ENCODE measurements at places on chromosomes 11 and 22.

GRCh38 chr22:36257308-36257707 lies 4.4 kb downstream of the APOL1 start:
- DNase-seq, result no peak

DNA sequence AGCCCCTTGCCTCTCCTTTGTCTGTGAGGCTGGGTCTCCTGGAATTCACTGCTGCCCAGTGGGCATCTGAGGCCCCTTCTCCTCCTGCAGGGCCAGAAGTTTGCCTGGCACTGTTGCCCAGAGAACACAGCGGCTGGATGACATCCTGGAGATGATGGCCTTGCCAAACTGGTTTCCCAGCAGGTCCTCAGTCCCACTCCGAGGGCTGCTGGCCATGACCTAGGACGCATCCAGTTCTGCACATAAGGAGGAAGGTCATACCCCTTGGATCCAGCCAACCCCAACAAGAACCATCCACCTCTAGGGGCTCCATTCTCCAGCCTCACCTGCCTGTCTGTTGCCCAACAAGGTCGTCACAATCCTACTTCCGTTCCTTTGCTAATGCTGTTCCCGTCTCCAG lies 3.4 kb upstream of the SMTN start:
- DNase-seq, result no peak

GRCh38 chr22:46834021-46834737 lies 71.7 kb downstream of the TBC1D22A start:
- DNase-seq, result no peak

- DNase-seq, result no peak
Observed at GRCh38 chr22:17269224-17269606, 50.0 kb upstream of the ADA2 start.

DNA sequence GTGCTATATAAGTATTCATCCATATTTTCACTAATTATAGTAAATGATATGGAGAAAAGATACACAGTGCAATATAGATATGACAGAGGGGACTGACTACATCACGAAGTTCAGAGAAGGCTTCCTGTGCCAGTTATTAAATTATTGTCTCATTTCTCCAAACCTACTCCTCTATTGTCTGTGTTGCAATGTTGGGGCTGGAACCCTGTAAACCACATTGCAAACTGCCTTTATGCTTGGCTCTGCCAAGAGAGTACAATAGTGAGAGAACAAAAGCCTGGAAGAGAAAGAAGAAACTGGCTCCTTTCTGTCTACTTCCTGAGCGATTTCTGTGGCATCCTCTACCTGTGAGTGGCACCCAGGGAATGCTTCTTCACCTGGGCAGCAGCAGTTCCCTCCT lies 46.4 kb downstream of the ME3 start:
- DNase-seq, result no peak

- DNase-seq, result no peak
Observed at GRCh38 chr11:118961591-118961990, 5.5 kb downstream of the UPK2 start.

- DNase-seq, result peak; percentile 42
Observed at GRCh38 chr22:50148991-50149721, 21.4 kb upstream of the PANX2 start.

DNA sequence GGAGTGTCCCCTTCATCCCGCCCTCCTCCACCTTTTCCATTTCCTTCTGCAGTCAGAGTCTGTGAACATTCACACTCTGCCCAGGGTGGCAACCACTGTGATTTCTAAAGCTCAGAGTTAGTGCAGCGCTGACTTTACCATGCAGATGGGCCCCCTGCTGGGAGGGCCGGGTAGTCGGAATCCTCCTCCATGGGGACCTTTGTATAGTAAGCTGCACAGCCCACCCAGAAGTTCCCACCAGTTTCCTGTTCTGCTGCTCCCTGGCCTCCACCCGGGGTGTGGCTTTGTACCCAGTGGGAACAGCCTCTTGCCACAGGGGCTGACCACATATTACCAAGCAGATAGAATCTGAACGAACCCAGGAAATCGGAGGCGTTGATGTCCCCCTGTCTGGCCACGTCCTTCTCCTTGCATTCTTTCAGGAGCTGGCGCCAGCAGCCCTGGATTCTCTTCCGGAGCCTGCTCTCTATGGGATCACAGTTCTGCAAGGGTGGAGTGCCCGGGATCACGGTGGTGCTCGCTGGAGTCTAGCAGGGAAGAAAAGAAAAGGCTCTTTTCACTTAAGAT lies 125.3 kb downstream of the MPPED1 start:
- DNase-seq, result no peak

DNA sequence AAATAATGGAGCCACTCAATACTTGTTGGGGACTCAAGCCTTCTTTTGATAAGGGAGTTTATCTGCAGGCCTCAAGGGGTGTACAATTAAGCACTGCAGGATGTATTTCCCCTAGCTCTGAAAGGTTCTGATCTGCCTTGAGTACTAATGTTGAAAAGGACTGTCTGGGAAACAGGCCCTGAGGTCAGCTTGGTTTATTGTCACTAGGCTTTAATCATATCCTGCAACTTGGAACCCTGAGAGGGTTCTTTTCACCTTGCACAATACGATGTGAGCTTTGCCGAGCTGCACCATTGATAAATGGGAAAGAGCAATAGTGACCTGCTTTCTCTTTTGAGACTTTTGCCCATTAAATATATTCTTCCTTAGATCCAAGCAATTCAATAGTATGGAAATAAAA lies 31.6 kb upstream of the HORMAD2 start:
- DNase-seq, result no peak

DNA sequence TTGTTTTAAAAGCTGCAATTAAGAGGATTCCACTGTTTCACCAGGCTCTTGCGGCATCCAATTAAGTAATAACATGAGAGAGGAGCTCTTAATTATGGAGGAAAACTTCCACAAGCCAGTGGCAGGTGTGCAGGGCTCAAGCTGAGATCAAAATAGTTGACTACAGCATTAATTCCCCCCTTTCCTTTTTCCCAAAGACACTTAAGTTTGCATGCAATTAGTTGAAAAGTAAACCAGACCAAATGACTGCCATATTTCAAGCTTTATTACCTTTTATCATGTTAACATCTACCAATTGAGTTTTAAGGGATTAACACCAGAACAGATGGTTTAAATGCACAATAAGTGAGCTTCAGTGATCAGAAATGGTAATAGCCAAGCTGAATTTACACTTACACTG lies 32.1 kb downstream of the FAM168A start:
- DNase-seq, result no peak

DNA sequence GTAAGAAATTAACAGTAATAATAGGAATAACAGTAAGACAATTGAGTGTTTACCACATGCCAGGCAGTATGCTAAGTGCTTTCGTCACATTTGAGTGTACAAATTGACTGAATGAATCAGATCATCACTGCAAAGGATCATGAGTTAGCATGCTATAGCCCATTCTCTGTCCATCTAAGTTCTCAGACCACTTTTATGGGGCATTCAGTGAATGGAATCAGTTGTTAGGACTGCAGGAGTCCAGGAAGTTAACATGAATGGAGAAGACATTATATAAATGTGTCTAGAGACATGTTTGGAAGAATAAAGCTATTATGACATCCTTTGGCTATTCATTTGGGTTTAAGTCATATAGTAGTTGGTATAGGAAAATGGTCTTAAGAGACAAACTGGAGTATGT lies 59.9 kb downstream of the NCAM1 start:
- DNase-seq, result no peak

- no peak for DNase-seq
Observed at GRCh38 chr11:35349897-35350296, 69.5 kb downstream of the SLC1A2 start.
